Endothelial cell of umbilical vein (primary cell): ENCODE measurements at places on chromosomes 1 and 21.

GRCh38 chr1:17306921-17307320 is 1.1 kb upstream of the PADI4 start:
- no peak for DNase-seq

DNA sequence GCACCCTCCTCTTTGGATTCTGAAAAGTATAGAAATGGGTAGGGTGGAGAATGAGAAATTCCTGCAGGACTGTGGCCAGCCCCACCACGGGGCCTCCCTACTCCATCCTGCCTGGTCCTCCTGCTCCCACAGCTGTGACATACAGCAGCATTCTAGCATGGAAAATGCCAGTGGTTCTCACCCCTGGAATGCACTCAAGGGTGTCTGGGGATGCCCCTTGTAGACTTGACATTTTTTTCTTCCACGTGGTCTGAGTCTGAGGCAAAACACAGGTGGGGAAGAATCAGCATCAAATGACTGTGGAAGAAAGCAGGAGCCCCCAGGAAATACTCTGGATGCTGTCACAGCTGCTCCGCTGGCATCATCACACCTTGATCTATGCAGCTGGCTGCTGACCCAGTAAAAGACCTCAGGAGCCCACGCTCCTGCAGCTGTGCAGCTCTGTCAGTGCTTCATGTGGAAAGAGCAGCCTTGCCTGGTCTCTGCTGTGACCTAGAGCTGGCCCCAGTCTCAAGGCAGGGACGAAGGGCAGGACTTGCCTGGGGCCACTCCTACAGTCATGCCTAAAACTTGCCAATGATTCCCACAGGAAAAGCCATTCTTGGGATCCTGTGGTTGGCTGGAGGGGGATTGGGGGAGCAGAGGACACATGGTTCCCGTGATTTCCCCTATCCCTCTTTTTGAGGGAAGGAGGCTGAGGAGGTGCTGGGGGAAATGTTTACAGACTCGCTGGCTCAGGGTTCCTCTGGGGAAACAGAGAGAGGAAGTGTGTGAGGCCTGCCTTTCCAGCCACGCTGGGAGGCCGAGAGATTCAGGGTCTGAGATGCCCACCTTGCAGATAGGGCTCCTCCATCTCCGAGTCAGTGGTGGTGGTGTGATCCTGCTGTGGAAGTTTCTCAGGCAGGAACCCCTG is 10.8 kb upstream of the A3GALT2 start:
- DNase-seq: no peak

GRCh38 chr1:174872615-174873058 is 127.1 kb upstream of the CACYBP start:
- no peak for DNase-seq

DNA sequence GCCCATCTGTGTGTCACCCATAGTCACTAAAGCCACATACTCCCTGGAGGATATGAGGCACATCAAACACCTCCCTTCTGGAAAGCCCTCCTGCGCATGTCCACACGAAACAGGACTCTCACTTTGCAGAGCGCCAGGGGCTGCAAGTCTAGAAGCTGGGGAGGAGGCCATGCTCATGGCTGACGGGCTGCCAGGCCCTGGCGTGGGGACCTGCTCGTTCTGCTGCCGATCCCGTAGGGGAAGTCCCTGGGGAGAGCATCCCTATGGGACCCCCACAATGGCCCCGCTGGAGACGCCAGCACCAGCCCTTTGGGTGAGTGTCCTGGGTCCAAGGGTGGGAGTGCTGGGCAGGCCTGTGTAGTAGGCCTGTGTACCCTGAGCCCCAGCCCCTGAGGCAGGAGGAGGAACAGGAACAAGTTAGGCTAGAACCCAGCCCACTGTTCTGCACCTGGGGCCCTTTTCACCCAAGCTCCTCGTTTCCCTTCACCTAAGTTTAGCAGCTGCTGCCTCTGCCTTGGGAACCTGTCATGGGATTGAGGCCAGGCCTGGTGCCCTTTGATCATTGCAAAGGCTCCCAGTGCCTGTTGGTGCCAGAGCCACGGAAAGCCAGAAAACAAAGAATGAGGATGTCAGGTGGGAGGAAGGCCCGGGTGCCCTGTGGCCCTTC is 9.9 kb downstream of the FAM3B start:
- DNase-seq: no peak
